Posterior cingulate gyrus (tissue), 11 donors: ENCODE measurements at places on chromosomes 6 and 20.

DNA sequence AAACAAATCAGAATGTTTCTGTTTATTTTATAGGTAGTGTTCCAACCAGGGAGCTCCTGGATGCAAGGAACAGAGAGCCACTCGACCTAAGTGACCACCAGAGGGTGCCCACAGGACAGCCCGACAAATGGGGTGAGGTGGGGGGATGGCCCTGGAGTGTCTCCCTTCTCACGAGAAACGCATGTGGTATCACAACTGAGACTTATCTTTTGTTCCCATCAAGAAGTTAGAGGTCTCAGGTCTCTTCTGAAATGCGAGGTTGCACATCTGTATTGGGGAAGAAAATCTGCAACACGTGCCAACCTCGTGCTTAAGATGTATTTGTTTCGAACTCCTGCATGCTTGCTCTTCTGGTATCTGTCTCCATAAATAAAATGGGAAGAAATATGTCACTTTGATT lies 104.0 kb downstream of the ISM1 start:
- DNase-seq: no peak

GRCh38 chr20:47612670-47613069 lies 111.0 kb downstream of the NCOA3 start:
- no peak for DNase-seq

DNA sequence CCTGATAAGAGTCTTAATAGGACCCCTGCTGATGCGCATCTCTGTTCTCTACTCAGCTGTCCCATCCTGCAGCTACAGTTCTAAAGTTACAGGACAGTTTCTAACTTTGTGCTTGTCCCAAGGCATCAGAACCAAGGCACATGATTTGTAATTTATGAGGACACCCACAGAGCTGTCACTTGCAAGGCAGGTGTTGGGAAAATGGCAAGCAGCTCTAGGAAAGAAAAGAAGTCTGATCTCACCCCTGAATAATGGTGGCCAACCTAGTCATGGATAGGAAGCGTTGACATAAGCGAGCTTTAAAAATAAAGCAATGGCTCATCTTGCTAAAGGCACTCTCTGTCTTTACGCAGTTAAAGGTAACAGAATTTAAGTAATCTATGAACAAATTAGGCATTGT lies 127.6 kb upstream of the VGLL2 start:
- no peak for DNase-seq

DNA sequence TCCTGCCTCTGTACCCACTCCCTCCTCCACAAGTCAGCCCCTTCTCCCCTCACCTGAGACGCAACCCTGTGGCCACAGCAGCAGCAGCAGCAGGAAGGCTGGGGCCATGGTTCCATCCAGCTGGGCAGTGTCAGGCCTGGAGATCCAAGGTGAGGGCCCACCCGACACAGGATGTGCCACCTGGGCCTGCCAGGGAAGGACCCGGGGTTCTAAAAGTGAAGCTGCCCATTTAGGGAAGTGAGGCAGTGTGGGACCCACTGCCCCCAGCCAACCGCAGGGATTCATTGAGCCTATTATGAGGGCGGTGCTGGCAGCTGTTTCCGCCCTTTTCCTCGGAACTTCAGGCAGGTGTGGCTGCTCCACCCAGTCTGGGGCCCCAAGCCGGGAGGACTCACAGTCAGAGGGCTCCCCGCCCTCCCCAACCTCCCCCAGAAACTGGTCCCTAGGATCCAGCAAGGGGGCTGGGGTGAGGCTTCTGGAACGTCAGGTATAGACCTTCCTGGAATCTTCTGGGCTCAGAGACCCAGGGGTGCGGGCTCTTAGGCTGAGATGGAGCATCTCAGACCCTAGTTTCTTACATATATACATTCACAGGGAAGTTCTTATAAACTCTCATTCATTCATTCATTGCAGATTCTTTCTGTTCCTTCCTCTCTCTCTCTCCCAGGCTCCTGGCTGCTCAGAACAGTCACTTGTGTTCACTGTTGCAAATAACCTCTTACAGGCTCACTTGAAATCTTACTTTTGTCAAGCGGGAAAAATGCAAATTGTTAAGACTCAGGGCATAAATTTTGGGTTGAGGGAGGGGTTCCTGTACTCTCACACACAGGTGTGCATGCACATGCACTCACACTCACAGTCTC lies at the start of gene TREML2:
TSS of gene TREML2 (minus strand) at position 249 of the 863 bp plus-strand sequence. CDS start at position 108, 141 bp downstream.
- no peak for DNase-seq

GRCh38 chr6:158954753-158955152 lies 45.2 kb downstream of the RSPH3 start:
- no peak for DNase-seq

GRCh38 chr20:49587111-49587570 lies 19.2 kb upstream of the PTGIS start:
- no peak for DNase-seq

DNA sequence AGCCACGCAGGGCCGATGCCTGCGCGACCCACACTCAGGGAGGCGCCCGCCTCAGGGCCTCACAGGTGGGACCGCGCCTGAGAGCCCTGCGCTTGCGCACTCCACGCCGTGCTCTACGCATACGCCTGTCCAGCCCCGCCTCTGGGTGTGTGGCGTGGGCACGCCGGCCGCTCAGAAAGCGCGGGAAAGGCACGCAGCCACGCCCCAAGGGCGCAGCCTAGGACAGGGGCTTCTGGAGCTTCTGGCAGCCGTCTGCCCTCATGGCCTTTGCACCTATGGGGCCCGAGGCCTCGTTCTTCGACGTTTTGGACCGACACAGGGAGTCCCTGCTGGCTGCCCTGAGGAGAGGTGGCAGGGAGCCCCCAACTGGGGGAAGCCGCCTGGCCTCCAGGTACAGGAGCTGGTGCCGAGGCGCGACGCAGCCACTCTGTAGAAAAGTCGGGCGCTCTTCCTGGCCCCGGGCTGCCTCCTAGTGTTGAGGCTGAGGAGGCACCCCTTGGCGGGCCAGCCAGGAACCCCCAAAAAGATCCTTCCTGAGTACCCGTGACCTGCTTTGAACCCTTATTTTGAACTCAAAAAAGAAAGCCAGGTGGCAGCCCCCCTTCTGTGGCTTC lies at the start of gene SPO11:
TSS of gene SPO11 (plus strand) at position 196 of the 614 bp plus-strand sequence. CDS start at position 261, 65 bp downstream.
- no peak for DNase-seq

DNA sequence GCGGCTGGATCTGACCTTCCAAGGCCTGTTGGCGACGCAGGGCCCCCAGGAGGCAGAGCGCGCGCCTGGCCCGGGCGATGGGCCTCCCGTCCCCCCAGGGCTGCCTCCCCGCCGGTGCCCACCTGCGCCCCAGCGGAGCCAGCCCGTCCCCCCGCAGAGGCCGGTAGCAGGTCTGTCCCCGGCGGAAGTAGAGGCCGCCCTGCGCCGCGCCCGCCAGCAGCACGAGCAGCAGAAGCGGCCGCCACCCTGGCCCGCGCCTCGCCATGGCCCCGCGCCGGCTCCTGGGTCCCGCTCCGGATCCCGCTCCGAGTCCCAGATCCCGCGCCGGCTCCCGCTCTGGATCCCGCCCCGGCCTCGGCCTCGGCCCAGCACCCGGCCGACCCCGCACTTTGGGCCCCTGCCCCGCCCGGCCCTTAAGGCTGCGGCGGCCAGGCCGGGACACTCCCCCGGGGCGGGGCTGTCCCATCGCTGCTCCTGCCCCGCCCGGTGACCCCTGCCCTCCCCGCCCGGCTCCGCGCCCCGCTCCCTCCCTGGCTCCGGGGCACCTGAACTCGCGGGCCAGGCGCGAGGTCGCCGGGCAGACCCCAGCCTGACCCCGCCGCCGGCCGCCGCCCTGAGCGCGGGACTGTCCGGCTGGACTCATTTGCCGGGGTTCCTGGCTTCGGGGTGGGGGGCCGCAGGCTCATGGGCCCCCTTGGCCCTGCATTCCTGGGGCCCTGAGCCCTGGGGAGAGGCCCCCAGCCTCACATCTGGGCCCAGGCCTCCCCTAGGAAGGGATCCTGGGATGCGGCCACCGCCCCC lies at the start of gene CTSZ:
TSS of gene CTSZ (minus strand) at position 391 of the 801 bp plus-strand sequence. CDS start at position 265, 126 bp downstream.
- DNase-seq: no peak

GRCh38 chr6:164827537-164827936 lies 481.9 kb downstream of the C6orf118 start:
- no peak for DNase-seq

DNA sequence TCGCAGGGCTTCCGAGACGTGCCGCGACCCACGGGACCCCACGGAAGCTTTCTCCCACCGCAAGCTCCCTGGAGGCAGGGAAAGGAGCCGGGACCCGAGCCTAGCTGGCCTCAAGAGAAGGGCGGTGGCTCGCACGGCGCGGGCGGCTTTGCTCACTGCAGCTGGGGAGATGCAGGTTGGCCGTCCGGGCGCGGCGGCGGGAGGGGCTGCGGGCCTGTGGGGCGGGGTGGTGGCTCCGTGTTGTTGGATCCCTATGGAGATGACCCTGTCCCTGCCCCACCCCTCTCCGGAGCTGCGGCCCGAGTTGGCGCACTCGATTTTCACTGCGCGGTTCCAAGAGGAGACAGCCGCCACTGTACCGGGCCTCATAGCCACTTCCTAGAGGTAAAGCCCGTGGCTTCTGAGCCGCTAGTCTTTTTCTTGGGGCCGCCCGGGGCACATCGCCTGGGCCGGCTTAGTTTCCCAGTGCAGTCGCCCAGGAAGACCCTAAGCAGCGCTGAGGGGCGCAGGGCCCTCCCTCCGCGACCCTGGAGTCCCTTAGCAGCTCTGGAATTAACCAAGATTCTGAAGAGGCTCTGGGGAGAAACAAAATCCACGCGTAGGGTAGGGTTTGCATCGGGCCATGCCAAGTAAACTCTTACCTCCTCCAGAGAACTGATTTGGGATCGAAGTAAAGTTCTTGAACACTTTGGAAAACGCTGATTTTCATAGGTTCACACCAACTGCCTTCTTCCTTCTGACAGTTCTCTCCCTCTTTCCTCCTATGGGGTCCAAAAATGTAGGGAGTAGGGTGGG lies at the start of gene ECT2L:
TSS of gene ECT2L (plus strand) at position 279 of the 795 bp plus-strand sequence. CDS start 17,188 bp downstream, outside the sequence.
- no peak for DNase-seq

- DNase-seq: no peak
These were observed 95.7 kb downstream of the SMLR1 start for GRCh38 chr6:130922922-130923321.

DNA sequence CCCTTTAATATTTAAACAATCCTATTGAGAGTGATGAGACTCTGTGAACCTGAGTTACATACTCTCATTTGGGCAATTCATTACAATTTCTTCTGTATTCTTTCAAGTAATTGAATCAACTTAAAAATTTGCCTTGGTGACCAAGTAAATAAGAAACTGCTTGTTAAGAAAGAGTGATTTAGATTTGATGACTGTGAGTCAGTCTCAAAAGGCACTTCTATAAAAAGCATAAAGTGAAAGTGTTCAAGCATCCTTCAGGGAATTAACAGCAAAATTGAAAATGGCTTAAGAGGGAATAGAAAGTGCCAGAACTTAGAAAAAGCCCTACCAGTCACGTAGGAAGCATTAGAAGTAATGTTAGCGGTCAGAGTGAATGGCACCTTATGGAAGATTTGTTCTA lies 654.7 kb downstream of the EPM2A start:
- DNase-seq: no peak

- no peak for DNase-seq
These were observed 26.6 kb downstream of the NCOA6 start for GRCh38 chr20:34798871-34799270.

- DNase-seq: no peak
These were observed 15.1 kb upstream of the RTF2 start for GRCh38 chr20:56453352-56453751.

DNA sequence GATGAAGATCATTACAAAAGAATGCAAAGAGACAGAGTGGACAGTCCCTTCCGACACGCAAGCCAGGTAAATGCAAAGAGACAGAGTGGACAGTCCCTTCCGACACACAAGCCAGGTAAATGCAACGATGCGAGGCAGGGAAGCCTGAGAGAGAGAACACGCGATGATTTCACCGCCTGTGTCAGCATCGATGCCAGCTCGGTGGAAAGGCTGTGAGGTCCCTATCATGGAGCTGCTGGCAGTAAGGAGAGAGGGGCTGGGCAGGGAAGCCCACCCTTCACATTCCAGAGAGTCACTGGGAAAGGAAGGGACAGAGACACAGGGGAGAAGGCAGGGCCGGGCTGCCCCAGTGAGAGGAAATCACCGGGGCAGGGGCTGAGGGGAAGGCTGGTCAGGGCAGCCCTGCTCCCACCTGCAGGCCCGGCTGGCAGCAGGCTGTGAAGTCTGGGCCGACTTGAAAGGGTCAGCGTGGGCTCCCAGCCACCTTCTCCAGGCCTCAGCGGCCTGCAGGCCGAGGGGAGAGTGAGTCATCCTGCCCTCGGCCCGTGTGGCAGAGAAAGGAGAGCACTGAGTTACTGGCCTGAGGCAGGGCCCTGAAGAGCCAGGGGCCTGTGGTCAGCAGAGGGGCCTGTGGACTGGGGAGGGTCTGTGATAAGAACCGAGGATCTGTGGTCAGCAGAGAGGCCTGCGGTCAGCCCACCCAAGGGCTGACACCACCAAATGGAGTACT lies 80.4 kb downstream of the DACT2 start:
- DNase-seq: no peak

GRCh38 chr20:1434571-1435336 lies 31.9 kb downstream of the NSFL1C start:
- no peak for DNase-seq

GRCh38 chr20:35508493-35509218 lies 20.8 kb downstream of the C20orf173 start:
- DNase-seq: no peak

GRCh38 chr6:125859727-125860126 lies 69.0 kb downstream of the NCOA7 start:
- no peak for DNase-seq

DNA sequence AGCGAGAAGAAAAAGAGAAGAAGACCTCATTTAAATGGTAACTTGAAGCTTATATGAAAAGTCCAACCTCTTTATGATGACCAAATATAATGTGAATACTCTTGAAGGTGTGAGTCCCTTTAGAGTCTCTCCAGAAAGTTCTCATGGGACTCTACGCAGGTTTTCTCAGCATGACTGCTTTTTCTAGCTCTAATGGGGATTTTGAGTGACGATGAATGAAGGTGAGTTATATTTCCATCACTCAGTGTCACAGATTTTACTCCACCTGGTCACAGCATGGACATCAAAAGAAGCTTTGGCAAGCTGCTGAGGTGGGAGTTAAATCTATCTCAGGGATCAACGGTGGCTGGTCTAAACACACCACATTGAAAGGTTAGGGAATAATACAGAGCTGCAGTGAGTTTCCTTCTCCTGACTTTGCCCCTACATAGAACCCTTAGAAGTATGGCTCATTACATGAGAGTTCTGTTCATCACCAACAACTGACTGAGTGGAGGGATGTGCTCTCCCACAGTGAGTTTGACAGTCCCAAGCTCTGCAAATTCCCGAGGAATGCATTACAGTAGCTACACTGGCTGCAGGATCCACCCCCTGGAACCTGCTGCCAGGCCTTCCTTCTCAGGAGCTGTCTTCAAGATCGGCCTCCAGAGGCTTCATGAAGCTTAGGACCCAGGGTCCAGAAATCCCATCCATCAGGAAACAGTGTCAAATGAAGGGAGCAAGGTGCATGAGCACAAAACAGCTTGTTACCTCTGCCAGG lies 126.8 kb downstream of the FOXC1 start:
- no peak for DNase-seq

GRCh38 chr20:942611-943010 lies 26.5 kb upstream of the ANGPT4 start:
- no peak for DNase-seq
